ENCODE measurements at places on chromosomes 1 and 21.
A peak's percentile ranks its signal among the peaks of the same experiment; 100 is the strongest.

GRCh38 chr1:62175568-62176179, 19.0 kb upstream of the L1TD1 start:
- no peak for DNase-seq

- DNase-seq = no peak
Measured at GRCh38 chr1:196260270-196260669, 348.0 kb downstream of the KCNT2 start.

DNA sequence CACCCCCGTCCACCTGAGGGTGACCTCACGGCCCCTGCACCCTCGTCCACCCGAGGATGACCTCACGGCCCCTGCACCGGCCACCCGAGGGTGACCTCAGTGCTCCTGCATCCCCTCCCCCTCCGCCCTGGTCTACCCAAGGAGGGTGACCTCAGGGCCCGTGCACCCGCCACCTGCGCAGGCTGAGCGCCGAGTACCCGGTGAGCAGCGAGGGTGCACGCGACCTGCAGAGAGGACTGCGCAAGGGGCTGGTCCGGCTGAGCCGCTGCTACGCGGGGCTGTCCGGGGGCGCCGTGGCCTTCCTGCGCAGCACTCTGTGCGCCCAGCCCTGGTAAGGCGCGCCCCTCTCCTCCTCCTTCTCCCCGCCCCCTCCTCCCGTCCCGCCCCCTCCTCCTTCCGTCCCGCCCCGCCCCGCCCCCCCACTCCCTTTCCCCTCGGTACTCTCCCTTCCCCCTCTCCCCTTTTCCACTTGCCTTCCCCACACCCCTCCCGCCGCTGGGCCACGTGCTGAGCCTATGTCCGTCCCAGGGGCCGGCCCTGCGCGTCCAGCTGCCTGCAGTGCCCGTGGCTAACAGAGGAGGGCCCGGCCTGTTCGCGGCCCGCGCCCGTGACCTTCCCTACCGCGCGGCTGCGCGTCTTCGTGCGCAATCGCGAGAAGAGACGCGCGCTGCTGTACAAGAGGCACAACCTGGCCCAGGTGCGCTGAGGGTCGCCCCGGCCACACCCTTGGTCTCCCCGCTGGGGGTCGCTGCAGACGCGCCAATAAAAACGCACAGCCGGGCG, 28.4 kb downstream of the TRIM11 start:
- DNase-seq = peak; percentile 94

- peak; percentile 93 for DNase-seq
Measured at GRCh38 chr1:6962996-6963911, 178.0 kb downstream of the CAMTA1 start.

GRCh38 chr1:119687434-119688079, 24.2 kb upstream of the PHGDH start:
- DNase-seq = no peak

DNA sequence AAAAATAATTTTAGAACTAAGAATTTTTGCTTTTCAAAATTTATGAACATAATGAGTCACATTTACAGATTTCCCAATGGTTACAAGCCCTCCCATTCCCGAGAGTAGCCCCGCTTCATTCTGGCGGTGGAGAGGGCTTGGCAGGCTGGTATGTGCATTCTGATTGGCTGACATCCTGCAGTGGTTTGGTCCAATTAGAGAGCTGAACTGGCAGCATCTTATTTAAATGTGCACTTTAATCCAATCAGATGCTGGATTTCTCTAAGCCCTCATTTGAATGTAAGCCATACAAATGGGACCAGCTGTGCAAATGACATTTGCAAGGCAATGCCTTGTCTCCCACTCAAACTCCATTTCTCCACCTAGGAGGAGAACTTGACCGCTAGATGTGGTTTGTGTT, 18.0 kb upstream of the TRIM17 start:
- peak; percentile 24 for DNase-seq

DNA sequence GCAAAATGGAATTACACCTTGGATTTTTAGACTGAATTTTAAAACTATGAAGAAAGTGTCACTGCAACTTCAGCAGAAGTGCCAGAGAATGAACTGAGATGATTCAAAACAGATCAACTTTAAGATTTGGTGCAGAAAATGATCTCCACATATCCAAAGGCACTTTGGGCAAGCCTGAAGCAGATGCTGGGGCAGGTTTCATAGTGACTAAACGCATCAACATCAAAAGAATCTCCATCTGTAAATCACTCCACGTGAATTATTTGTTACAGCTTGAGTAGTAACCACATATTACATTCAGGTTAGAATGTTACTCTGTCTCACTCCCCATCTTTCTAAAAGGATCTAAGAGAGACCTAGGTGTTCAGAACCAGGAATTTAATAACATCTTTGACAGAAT, 329.0 kb upstream of the ESRRG start:
- DNase-seq = no peak

DNA sequence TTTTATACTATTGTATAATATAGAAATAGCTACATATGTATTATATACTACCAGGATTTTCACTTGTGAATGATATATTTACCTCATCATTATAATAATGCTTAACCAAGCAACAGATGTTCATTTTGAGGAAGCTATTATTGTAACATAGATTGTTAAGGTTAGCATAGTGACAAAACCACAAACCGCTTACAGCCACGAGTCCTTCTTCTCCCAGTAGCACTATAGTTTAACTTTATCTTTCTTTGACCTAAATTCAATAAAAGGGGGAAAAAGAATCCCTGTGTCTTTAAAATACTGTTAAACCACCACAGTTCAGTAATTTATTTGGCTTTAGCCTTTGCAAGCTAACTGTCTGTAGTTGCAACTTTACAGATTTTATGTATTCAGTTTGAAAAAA, 1039.4 kb upstream of the B3GALT2 start:
- no peak for DNase-seq

DNA sequence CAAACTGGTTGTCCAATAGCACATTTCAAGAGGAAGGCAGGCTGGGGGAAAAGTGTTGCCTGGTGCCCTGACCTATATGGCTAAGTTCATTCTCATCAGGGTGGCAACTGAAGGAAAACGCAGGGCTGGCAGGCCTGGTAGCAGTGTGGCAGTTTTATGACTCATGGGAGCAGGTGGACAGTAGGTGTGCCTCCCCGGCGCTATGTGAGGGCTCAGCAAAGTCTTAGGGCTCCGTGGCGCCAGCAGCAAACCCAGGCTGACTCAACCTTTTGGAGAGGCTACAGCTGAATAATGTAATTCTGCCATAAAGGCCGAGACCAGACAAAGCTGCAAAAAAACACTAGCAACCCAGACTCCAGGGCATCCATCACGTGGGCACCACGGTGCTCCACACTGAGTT, 23.6 kb downstream of the GADD45A start:
- no peak for DNase-seq

DNA sequence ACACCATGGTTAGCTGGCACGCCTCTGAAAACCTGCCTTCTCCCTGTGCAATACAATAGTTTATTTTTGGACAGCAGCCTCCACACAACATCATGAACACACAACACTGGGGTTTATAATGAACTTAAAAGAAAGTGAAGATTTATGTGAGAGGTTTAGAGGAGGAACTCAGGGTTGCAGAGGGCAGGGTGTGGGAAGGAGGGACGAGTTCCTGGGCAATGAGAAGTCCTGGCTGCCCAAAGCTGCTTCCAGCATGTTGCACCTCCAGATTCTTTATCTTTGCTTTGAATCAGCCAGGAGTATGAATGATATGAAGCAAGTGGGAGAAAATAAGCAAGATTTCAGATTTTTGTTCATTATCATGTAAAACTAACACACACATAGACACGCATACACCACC, 11.3 kb upstream of the LRRC8D start:
- no peak for DNase-seq

GRCh38 chr1:14987829-14988603, 165.5 kb upstream of the TMEM51 start:
- no peak for DNase-seq

DNA sequence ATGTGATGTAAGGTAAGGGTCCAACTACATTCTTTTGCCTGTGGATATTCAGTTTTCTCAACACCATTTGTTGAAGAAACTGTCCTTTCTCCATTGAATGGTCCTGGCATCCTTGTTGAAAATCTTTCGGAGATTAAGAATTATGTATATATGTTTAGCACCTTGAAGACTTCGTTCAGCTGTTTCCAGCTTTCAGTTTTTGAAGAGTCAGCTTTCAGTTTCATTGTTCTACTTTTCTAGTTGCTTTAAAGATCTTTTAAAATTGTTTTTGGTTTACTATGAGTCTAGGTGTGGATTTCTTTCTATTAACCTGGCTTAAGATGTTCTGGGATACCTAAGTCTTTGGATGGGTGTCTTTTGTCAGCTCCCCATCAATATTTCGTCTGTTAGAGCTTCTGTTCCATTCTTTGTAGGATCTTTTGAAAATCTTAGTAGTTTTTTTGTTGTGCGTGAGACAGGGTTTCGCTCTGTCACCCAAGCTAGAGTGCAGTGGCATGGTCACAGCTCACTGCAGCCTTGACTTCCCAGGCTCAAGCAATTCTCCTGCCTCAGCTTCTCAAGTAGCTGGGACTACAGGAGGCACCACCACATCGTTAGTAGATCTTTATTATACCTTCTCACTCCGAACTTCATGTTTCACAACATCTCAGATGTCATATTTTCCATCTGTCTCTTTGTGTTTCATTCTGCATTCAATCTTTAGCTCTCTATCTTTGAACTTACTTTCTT, 353.5 kb upstream of the B3GALT2 start:
- no peak for DNase-seq

- DNase-seq = no peak
Measured at GRCh38 chr1:66834926-66835325, 33.9 kb upstream of the INSL5 start.

GRCh38 chr1:61042466-61043009, 39.8 kb upstream of the NFIA start:
- DNase-seq = no peak

GRCh38 chr1:236848274-236848923, 53.3 kb downstream of the MTR start:
- DNase-seq = no peak

DNA sequence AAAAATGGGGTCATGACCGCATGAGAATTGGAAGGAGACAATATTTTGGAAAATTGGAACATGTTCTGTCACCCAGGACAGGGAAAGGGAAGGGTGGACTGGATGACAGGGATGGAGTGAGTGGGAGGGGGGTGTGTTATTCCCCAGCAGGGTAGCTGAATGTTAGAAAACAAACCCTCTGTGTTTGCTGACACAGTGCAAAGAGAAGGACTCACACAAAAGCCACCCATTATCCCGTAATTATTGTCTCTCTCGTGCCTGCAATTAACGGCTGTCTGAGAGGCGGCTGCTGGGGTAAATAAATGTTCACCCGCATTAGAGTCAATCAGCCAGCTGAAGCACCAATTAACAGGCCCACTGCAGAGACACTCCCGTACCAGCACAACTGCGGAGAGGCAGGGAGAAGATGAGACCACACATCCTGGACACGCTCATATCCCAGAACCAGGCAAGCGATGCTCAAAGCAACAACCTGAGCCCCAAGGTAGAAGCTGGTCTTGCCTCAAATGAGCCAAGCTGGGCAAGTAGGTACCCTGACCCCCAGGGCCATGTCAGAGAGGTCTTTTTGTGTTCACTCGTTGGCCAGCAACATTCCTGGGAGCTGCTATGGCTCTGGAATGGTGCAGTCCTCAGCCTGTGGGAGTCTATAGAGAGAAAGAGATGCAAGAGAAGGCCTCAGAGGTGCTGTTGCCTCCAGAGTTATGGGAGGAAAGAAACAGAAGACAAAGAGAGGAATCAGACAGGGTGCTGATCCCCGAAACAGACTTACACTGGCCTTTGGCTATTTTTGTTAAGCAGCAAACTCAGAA, 19.4 kb downstream of the PLEKHA6 start:
- no peak for DNase-seq

DNA sequence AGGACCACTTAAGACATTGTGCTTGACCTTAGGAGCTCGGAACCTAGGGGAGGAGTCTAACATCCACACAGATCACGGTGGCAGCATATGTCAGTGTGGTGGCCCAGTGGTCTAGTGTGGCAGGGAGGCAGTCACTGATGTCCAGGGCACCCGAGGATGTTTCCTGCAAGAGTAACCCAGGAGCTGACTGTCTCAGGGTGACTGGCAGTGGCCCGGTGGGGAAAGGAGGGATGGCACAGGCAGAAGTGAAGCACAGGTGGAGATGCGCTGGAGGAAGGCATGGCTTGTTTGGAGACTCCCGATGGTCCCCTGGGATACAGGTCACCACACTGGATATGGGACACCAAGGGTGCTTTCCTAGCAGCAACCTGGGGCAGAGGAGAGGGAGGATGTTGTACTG, 16.3 kb downstream of the CHIT1 start:
- no peak for DNase-seq

DNA sequence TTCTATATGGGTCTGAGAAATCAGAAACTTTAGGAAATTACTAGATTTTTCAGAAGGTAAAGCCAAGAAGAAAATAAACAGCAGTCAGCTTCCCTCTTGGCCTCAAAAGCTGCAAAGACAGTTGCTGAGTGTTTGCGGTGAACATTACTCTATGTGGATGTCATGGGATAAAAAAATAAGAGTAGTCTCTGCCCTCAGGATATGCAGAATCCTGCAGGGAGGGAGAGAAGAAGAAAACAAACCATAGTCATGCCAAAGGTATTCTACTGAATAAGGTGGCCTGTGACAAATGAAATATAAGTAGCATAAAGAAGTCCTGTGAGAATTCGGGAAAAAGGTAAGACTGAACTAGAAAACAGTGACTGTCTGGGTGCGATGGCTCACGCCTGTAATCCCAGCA, 19.0 kb downstream of the YARS1 start:
- no peak for DNase-seq

DNA sequence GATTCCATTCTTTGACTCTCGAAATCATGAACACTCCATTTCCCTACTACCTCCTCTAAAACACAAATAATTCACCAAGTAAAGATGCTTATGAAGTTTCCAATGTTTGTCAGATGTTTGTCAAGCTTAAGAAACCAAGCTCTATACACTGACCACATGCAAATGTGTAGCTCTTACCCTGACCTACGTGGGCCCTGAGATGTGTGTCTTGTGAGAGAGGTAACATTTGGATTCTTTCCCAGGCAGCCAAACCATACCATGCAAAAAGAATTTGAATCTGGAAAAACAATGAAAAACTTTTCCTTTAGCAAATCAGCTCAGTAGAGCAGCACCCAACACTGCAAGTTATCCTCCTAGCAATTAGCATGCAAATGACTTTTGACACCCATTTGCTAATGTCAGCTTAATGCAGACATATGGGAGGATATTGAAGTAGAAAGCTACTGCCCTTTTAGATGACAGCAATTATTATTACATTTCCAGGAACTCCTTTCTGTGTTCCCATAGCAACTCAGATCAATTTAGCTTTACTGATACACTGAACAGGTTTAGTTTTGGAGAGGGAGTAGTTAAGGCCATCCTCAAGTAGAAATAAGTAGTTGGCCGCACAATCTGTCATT, 83.2 kb upstream of the RGS4 start:
- DNase-seq = no peak

DNA sequence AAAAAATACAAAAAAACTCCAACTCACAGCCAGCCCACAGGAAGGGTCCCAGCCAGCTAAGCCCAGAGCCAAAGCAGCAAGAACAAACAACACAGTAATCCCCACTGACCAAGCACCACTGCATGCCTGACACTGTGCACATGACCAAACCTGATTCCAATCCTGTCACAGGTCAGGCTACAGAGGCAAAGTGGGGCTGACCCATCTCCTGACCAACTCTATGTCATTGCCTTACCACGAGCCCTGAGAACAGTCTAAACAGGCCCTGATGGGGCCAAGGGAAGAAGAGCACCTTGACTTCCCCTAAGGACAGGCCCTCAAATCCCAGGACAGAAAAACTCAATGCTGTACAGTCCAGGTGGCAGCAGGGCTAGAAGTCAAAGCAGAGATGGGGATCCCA, 2.4 kb downstream of the LSS start:
- DNase-seq = no peak
